Anterior cingulate cortex (tissue), 58 donors: ENCODE measurements at places on chromosomes 6 and 20.
A peak's percentile ranks its signal among the peaks of the same experiment; 100 is the strongest.

GRCh38 chr20:10261702-10262101 is 43.1 kb downstream of the SNAP25 start:
- DNase-seq = no peak

- no peak for DNase-seq
These were observed 72.5 kb downstream of the SMPDL3A start for GRCh38 chr6:122861594-122861993.

- no peak for DNase-seq
These were observed 113.5 kb downstream of the OGFRL1 start for GRCh38 chr6:71402096-71402495.

GRCh38 chr6:6825193-6825784 is 236.8 kb downstream of the LY86 start:
- DNase-seq = no peak

GRCh38 chr6:25913741-25914140 is 16.8 kb downstream of the SLC17A2 start:
- no peak for DNase-seq

DNA sequence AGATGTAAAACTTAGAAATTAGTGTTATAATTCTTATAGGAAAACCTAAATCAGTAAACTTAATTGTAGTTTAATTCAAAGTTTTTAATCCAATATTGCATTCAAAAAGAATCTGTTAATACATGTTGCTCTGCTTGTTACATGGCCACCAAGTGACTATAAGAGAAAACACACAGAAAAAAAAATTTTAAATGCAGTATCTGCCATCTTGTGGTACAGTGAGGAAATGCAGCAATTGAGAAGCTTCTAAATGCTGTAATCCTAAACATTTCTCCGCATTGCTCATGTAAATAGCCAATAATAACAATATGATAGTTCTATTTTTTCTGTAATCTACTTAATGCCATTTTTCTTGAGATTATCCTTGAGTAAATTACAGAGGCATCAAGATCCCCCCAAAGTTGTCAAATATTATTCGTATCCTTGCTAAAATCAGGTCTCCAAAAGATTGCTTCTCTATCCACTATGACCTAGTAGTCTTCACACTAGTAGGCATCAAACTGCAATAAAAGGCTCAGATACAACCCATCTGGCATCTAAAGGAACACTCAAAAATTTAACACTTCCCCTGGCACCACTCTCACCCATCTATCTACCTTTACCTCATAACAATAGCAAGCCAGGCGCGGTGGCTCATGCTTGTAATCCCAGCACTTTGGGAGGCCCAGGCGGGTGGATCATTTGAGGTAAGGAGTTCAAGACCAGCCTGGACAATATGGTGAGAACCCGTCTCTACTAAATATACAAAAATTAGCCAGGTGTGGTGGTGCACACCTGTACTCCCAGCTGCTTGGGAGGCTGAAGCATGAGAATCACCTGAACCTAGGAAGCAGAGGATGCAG is 34.6 kb downstream of the HDAC2 start:
- no peak for DNase-seq

DNA sequence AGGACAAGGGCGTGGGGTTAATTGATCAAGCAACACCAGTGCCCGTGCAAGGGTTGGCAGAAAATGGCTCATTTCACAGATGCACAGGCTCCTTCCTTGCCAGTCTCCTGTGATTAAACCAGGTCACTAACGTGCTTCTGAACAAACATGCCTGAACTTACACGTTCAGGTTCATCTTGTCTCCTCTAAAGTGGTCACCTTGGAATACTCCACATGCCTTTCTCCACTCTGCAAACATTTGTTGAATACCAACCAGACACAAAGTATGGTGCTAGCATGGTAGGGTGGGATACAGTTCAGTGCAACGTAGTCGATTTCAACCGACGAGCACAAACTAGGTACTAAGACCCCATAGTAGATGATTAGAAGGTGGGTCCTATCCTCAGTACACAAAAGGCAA is 72.6 kb upstream of the PTPRT start:
- no peak for DNase-seq

DNA sequence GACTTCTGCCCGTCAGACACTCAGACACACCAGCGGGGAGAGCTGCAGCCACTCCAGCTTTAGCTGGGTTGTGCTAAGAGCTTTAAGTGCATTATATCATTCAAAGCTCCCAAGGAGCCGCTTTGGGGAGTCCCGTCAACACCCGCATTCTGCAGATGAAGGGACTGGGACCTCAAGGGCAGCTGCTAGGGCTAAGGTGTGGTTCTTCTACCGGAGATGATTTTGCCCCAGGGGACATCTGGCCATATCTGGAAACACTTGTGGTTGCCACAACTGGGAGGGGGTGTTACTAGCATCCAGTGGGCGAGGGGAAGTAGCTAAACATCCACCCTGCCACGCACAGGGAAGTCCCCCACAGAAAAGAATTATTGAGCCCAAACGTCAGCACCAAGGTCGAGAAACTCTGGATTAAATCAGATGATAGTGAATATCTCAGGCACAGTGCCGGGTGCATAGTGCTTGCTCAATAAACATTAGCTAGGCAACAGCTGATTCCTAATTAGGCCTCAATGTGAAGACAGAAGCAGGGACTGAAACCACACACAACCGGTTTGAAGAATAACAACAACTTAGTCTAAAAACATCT is 29.6 kb downstream of the PMEPA1 start:
- no peak for DNase-seq

DNA sequence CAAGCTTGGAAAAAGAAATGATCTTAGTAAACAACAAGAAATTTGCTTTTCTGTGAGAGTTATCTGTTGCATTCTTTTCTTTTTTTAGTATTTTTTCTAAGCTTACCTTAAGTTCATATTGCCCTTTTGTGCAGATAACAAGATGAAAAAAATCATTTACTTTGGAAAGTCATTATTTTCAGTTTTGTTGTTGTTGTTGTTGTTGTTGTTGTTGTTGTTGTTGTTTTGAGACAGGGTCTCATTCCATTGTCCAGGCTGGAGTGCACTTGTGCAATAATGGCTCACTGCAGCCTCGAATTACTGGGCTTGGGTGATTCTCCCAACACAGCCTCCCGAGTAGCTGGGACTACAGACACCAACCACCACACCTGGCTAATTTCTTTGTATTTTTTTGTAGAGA is 8.8 kb upstream of the STX11 start:
- no peak for DNase-seq

DNA sequence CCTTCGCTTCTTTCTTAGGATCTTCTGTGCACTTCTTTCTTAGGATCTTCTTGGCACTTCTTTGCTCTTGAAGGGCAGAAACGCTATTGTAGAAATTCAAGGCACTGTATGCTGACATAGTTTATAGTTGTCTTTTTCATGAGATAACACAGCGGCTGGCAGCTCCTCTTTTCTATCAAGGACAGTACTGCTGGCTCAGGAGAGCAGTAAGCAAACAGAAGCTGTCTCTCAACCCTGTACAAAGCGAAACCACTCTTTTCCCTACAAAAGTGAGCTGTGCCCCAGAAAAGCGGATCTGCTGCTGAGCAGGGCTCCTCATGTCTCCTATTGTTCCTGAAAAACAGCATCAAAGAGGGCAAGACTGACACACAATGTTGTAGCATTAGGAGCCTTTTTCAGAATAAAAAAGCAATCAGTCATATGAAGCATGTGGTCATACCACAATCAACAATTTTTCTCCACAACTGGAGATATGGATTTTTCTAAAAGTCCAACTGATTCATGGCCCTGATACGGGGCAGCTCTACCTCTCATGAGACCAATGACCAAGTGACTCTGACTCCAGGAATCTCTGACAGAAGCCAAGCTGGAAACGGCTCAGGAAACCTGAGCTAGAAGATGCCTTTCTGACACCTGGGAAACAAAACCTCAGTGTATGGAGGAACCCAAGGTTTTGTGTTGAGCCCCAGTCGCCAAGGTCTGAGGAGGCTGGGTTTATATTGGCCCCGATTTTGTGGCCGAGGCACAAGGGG is 255.9 kb downstream of the ESR1 start:
- no peak for DNase-seq

DNA sequence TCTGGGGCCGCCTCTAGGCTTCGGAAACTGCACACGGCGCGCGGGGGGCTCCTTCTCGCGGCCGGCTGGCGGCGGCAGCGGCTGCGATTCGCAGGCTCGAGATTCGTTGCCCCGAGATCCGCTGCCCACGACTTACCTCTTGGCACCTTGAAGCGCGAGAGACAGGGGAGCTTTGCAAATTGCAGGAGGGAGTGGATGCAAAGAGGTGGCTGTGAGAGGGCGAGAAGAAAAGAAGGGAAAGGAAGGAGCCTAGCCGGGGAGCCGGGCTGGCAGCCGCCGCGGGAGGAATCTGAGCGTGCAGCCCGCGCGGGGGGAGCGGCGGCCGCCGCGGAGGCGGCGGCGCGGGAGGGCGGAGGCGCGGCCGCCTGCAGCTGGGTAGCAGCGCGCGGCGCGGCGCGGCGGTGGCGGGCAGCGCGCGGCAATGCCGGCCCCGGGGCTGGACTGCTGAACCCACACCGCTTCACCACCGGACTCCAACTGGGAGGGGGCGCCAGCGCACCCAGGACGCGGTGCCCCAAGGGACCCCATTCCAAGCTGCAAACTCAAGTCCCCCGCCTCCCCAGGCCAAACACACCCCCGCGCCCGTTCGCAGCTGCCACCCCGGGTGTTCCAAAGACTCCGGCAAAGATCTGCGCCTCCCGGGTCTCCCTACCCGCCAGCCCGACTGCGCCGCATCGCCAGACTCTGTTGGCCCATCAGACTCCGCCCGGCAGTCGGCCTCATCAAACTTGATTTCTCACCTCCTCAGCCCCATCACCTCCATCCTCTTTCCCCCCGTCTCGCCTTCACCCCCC is 44.2 kb upstream of the SUPT3H start:
- DNase-seq = peak; percentile 64

DNA sequence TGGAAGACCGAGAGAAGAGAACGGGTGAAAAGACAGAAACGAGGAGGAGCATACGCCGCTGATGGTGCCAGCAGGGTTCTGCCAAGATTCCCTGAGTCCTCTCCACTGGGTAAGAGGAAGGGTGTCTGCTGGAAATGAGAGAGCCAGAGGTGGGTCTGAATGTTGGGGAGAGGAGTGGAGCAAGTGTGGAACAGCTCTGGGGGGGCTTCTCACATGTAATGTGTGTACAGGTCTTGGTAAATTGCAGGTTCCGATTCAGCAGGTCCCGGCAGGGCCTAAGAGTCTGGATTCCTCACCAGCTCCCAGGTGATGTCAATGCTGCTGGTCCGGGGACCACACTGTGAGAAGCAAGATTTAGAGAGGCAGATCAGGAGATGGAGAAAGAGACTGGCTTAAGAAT is 1.5 kb upstream of the EBF4 start:
- no peak for DNase-seq

- DNase-seq = no peak
These were observed 11.8 kb downstream of the TMEM14B start for GRCh38 chr6:10759312-10759839.

- no peak for DNase-seq
These were observed 67.1 kb upstream of the ADGRF1 start for GRCh38 chr6:47109281-47109680.

DNA sequence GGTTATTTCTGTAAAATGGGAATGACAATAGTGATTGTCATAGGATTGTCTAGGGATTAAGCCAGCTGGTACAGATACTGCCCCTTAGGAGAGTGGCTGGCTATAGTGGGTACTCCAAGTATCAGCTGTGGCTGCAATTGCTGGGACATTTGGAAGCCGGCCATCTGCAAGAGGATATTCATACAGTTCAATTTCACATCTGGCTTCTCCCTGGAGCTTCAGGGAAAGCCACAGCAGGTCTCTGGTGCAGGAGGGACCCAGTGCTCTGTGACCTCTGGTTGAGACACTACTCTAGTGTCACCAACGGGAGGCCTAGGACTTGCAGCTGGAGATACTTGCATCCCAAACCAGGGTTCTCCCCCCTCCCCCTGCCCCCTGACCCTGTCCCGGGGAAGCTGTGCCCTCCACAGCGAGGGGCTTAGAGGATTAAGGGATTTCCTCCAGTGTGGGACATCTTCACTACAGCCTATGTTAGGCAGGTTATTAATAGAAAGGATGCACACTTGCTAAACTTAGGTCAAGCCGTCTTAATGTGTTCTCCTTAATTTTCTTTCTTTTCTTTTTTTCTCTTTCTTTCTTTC is 2.7 kb downstream of the SLC2A10 start:
- DNase-seq = no peak

DNA sequence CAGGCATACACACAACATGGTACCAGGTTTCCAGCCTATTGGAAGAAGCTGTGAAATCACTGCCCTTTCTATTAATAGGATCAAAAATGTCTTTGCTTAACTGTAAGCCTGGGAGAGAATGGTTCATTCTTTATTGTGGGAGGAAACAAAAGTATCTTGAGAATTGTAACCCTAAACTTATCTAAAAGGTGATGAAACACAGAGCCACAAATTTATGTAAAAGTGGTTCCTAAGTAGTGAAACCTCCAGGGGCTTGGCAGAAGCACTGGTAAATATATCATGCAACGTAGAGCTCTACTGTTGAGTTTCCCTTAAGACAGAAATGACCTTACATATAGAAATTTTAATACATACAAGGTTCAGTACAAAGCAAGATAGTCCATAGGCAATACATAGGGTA is 17.2 kb upstream of the NOX3 start:
- DNase-seq = no peak

GRCh38 chr6:109296452-109296851 is 85.8 kb downstream of the CD164 start:
- DNase-seq = no peak

DNA sequence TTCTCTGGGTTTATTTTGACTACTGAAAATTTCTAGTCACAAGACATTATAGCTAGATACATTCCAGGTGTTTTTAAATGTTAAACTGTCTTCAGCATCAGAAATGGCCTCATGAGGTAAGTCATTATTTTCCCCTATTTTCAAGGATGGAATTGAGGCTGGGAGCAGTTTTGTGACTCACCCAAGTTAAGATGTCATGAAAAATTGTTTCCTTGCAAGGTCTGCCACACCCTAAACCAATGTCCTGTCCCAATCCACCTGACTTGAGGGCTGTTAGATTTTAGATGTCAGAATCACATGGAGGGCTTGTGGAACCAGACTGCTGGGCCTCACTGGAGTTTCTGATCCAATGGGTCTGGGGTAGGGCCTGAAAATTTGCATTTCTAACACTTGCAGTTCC is 16.9 kb downstream of the SLC22A3 start:
- DNase-seq = no peak
